ENCODE measurements at places on chromosomes 3 and 15.

- DNase-seq, result no peak
These were observed 3.6 kb downstream of the PXK start for GRCh38 chr3:58336135-58336882.

DNA sequence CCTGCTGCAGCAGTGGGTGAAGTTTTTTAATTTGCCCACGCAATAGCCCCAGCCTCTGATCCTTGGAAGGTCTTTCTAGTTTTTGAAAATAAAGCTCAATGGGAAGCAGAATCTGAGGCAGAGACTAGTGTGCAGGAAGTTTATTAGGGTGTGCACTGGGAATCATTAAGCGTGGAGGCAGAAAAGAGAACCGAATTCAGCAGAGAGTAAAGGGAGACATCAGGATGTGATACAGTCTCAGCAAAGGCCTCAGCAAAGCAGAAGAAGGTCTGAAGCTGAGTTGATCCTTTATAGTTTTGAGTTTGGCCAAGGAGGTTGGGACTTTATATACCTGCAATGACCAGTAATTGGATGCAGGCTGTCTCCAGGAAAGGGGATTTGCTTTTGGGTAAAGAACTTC, 4.9 kb upstream of the BTLA start:
- no peak for DNase-seq

DNA sequence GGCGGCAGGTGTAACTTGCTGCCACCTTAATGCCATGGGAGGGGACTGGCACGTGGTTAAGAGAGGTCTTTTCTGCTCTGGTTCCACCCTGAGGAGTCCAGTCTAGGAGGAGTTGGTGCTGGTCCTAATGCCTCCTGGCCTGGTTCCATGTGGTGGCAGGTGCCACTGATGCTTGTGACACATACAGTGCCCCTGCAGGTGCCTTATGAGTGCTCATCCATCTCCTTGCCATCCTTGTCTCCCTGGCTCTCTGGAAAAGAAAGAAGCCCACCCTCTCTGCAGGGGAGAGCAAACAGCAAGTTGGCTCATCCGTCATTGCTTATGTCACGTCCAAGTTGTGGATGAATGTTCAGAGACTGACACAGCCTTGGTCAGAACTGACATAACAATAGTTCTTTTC, 175.8 kb upstream of the DPH6 start:
- no peak for DNase-seq

- DNase-seq, result no peak
These were observed 18.2 kb upstream of the PLCL2 start for GRCh38 chr3:16866571-16866970.

- no peak for DNase-seq
These were observed 159.2 kb upstream of the PPP2R3A start for GRCh38 chr3:135806317-135806716.

DNA sequence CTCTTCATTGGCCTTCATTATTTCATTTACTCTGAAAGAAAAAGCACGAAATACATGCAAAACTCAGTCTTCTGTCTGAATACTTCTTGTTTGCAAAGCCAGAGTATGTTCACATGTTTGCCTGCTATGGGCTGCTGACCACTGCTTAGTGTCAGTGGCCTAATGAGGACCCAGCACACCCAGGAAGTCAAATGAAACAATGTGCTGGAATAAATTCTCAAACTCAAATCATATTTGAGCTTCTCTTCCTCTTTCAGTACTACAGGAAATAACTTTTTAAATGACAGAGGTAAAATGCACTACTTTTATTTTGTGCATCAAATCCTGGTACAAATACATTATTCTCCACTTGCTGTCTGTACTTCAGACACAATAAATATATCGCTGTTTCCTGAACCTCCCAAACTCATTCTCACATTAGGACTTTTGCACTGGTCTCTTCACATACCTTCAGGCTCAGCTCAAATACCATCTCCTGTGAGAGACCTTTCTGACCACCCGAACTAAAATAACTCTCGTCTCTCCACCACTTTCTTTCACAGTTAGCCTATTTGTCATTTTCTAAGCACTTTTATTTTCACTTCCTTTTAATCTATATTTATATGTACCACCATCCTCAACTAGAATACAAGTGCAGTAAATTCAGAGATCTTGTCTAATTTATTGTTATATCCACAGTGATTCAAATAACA, 176.8 kb downstream of the TUSC7 start:
- DNase-seq, result no peak

- no peak for DNase-seq
These were observed 140.2 kb downstream of the AKAP13 start for GRCh38 chr15:85520650-85521049.

- peak; percentile 44 for DNase-seq
These were observed 55.3 kb downstream of the CCDC33 start for GRCh38 chr15:74291101-74292071.

- no peak for DNase-seq
These were observed 191.5 kb downstream of the FOXB1 start for GRCh38 chr15:60195611-60196010.

DNA sequence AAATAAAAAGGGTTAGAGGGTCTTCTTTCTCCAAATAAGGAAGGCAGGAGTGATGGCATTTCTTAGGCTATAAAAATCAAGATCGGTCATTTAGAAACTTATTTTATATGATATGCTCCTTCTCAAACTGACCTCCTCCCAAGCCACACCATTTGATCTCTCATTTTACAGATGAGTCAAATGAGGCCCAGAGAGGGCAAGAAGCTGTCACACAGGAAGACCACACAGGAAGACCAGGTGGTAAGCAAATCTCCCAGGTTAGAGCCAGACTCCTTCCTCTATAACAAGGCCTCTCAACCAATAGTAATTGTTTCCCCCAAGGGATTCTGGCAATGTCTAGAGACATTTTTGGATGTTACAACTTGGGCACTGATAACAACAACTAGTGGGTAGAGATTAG, 13.8 kb downstream of the TLE3 start:
- no peak for DNase-seq

- no peak for DNase-seq
These were observed 46.6 kb downstream of the KLF13 start for GRCh38 chr15:31373096-31373865.
